ENCODE measurements at places on chromosomes 7 and 10.

DNA sequence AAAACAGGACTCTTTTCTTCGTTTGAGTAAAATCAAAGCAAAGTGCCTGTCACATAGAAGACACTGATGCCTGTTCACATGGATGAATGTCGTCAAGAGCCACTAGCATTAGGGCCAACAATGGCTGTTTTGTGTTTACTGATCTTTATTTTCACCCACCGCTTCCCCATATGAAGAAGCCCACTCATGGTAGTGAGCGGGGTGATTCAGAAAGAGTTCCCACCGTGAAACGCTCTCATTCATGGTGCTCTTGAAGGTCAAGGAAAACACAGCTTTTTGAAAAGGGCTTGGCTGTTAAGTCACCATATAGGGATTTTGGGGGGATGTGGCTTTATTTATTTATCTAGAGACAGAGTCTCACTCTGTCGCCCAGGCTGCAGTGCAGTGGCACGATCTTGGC is 12.5 kb downstream of the PROSER2 start:
- DNase-seq: no peak

- no peak for DNase-seq
Measured at GRCh38 chr10:10515479-10516204, 502.0 kb upstream of the CELF2 start.

DNA sequence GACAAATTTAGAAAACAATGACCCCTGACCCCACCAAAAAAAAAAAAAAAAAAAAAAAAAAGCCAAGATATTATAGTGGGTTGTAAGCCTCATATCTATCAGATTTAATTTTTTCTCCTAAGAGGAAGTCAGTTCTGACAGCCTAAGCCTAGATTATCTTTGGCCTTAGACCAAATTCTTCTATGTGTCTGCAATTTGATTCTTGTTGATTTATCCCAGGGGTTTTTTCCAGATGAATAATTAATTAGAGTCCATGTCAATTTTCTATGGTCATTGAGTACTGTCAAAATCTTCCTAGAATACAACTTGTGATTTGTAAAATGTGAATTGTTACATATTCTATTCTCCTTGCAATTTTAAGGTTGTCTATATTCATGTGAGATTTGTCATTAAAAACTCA is 151.6 kb upstream of the CACNA2D1 start:
- no peak for DNase-seq

DNA sequence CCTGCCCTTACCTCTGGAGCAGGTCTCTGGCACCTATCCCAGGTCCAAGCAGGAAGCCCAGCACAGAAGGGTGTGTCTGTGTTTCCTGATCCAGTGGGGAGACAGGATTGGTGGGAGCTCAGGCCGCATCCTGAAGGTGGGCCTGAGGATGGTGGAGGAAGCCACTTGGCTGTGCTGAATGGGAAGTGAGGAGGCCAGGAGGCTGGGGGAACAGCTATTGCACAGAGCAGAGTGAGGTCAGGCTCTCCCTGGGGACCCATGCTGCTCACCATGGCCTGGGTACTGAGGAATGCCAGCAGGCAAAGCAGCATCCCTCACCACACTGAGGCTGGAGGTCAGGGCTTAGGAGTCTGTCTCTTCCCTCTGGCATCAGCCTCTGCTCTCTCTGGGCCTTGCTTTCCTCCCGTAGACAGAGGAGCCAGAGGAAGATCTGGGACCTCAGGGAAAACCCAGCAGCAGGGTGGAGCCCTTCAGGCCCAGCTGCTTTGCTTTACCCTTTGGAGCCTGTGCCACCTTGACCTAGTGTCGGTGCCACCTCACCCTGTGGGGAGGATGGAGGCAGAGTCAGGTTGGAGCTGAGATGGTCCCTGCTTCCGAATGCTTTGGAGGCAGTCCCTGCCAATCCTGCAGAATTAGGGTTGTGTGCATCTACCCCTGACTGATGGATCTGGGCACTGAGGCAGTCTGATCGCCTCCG is 39.0 kb downstream of the CDH23 start:
- DNase-seq: no peak

- no peak for DNase-seq
Measured at GRCh38 chr7:84336303-84336702, 141.7 kb upstream of the SEMA3A start.

DNA sequence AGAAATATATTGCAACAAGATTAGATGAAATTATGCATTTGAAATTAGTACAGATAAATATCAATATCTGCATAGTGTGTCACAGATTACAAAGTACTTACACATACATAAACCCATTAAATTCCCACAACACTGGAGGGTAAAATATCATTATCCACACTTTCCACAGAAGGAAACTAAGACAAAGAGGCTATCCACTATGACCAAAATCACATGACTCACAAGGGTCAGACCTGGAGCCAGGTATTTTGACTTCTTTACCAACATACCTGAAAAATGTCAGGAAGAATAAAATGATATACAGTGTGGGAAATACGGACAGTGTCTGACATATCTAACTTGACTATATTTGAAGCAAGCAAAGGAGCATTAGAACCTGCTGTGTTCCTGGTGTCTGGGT is 34.1 kb downstream of the HYCC1 start:
- DNase-seq: no peak

- DNase-seq: peak; percentile 23
Measured at GRCh38 chr10:60646966-60647796, 131.1 kb upstream of the CDK1 start.

DNA sequence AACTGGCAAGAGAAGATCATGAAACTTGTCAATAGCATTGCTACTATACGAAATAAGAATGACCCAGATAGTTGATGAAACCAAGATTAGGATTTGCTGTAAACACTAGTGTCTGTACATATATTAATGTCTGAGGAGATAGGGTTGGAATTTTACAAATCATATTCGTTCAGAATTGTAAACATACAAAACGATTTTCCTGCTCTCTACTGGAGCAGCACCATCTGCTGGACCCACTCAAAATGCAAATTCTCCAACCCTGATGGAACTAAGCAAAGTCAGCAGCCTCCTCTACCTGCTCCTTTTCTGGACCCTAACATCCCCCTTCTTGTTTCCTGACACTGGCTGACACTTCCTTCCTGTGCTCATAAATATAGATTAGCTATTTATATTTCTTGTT is 29.4 kb upstream of the SGMS1 start:
- DNase-seq: no peak

- no peak for DNase-seq
Measured at GRCh38 chr10:94183666-94184264, 179.0 kb downstream of the NOC3L start.

DNA sequence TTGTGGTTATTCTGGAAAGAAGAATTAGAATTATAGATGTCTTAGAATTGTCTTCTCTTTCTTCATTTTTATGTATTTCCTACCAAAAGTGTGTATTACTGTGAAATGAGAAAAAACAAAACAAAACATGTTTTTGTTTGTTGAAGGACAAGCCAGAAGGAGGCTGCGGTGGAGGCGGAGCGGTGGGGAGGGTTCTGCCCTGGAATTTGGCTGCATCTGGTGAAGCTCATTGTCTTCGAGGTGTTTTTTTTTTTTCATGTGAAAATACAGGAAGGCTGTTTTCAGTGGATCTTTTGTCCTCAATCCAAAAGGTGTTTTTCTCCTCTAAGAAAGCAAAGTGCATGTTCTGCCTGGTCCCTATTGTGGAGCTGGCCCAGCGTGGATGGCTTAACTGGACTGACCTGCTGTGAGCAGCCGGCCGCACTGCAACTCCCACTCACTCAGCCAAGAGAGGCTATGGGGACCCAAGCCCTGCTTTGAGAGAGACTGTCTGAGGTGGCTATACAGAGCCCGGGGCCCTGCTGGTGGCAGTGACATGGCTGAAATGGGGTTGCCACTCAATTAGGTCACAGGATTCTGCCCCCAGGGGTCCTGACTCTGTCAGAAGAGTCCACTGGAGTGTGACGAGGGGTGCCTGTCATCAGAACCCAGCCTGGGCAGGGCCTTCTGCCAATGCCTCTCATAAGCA is 184.9 kb upstream of the MKI67 start:
- DNase-seq: no peak

GRCh38 chr10:43340619-43341018 is 30.8 kb upstream of the FXYD4 start:
- DNase-seq: no peak

DNA sequence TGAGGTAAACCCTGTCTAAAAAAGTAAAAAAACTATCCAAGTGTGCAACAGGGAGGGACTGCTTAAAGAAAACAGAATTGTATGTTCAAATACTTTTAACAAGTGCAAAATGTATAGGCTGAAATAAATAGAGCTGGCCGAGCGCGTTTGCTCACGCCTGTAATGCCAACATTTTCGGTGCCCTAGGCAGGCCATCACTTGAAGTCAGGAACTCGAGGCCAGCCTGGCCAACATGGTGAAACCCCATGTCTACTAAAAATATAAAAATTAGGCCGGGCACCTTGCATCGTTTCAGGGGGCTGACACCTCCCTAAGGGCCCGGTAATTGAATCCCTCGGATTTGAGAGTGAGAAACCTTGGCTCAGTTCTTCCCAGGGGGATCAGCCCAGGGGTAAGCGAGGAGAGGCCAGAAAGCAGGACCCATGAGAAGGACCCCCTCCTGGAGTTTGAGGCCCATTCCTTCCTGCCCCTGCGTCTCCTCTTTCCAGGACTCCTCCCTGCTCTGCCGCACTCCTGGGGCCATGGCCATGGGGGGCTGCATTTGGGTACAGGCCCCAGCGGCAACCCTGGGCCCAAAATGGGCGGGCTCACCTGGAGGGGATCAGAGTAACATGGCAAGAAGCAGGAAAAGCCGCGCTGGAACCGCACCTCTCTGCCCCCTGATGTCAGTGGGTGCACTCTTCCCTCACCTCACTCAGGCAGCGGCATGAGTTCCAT is 75.5 kb upstream of the TMEM248 start:
- no peak for DNase-seq

DNA sequence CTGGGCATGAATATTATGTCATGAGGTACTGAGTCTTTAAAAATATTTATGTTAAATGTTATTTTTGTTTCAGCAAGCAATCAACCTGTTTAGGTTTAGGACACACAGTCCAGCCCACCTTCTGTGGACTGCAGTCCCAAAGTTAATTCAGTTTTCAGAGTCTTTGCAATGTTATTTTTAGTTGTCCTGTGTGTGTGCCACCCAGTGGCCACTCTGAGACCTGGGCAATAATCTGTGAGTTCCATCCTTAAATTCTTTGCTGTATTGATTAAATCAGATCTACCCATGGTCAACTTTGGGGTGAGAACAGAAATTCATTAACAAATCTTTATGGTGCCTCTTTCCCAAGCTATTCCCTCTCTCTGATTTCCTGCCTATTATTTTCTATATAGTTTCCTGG is 415.1 kb downstream of the CCSER2 start:
- DNase-seq: no peak

GRCh38 chr10:78921895-78922294 is 146.9 kb upstream of the ZMIZ1 start:
- DNase-seq: no peak

DNA sequence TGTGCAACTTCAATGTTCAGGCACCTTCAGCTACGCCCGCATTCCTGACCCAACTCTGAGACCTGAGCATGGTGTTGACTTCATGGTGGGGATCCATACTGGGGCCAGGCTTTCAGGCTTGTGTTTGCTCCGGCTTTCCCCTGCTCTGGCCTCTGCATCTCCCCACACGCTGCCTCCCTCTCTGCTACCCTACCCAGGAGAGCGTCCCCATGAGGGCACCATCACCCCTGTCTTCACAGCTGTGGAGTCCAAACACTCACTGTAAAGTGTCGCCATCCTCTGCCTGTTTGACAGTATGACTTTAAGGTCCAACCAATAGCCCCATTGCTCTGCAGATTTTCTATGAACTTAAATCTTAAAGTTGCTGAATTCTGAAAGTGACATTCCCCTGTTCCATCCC is 199.0 kb upstream of the GRB10 start:
- no peak for DNase-seq

DNA sequence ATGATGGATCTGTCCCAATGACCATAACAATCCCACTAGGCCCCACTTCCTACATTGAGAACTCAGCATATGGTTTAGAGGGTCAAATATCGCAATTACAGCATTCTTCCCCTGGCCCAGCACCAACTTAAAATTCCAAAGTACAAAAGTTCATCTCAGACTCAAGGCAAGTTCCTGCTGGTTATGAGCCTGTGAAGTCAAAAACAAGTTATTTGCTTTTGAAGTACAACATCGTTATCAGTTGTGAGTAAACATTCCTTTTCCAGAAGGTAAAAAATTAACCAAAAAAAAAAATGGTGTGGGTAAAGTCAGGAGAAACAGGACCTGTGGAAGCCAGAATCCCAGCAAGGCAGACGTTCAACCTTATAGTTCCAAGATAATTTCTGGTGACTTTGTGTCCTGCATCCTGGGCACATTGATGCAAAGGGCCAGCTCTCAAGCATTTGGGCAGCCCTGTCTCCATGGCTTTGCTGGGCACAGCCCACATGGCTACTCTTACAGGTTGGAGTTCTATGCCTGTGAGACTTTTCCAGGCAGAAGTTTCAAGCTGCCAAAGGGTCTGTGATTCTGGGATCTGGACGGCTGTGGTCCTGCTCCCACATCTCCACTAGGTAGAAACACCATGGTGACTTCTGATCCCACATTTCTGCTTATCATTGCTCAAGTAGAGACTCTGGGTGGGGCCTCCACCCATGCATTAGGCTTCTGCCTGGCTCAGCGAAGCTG is 37.5 kb downstream of the AKR1C8 start:
- DNase-seq: no peak

GRCh38 chr7:40382145-40382544 is 247.3 kb downstream of the SUGCT start:
- no peak for DNase-seq

- peak; percentile 62 for DNase-seq
Measured at GRCh38 chr7:19932549-19933249, 159.3 kb upstream of the TMEM196 start.

Measured in WERI-Rb-1 (cell line).